ENCODE measurements at places on chromosomes 16 and 17.

- no peak for DNase-seq
Measured at GRCh38 chr16:48583075-48584065, 26.6 kb downstream of the N4BP1 start.

DNA sequence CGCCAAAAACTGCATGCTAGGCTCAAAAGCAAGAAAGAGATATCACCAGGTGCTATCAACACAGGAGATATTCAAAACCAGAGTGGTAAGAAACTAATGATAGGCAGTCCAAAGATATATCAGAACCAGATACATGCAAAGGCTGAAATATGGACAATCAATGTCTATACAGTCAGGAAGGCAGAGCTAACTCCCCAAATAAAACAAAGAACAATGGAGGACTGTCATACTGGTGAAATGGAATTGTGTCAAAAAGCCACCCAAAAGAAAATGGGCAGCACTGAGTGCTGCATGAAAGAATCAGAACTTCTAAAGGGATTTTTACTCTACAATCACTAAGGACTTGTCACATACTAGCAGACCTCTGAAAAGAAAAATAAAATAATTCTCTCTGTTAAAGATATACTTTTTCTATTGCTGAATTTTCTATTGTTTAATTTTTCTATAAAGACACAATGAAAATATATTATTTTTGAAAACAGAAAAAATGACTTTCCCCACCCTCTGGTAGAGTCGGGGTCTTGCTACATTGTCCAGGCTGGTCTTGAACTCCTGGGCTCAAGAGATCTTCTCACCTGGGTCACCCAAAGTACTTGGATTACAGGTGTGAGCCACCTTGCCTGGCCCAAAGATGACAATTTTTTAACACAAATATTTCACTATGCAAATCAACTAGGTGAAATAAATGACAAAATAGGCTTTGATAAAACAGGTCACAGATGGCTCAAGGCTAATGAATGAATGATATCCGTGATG is 98.2 kb downstream of the USP32 start:
- no peak for DNase-seq

DNA sequence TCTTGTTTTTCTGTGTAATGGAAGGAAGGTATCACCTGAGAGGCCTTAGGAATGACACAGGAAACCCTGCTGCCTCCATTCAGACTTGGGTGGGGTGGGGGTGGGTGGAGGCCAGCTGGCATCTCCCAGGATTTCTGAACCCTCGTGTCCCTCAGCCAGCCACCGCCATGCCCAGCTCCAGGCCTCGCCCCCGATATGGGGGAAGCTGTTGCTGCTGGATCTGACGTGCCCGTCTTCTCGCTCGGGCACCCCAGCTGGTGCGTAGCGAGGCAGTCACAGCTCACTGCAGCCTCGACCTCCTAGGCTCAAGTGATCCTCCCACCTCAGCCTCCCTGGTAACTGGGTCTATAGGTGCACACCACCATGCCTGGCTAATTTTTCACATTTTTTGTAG is 220.0 kb upstream of the CHMP6 start:
- no peak for DNase-seq

DNA sequence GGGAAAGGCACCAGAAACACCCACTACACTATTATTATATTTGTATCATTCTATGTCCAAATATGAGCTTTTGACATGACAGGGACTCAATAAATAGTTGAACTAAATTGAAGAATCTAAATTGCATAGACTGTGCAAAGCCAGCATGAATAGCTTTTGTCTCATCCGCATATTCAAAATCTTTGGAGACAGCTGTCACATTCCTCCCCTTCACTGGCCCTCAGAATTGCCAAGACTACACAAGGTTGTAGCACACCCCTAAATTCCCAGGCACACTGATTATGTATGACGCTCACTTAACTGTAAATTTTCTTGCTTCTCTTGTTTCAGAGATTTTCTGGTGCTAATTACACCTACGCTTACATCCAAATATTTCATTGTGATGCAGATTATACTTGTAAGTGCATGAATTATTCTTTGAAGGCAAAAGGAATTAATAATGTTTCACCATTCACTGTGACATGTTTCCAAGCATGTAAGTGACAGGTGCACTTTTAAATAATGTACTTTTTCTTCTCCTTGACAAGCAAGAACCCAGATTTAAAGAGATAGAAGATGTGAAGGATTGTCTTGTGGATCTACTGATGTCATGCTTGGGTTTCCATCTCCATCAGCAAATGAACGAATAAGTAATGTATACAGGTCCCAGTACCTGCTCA is 47.5 kb downstream of the CA10 start:
- DNase-seq = no peak

GRCh38 chr17:60297760-60298401 is 94.1 kb downstream of the USP32 start:
- no peak for DNase-seq

DNA sequence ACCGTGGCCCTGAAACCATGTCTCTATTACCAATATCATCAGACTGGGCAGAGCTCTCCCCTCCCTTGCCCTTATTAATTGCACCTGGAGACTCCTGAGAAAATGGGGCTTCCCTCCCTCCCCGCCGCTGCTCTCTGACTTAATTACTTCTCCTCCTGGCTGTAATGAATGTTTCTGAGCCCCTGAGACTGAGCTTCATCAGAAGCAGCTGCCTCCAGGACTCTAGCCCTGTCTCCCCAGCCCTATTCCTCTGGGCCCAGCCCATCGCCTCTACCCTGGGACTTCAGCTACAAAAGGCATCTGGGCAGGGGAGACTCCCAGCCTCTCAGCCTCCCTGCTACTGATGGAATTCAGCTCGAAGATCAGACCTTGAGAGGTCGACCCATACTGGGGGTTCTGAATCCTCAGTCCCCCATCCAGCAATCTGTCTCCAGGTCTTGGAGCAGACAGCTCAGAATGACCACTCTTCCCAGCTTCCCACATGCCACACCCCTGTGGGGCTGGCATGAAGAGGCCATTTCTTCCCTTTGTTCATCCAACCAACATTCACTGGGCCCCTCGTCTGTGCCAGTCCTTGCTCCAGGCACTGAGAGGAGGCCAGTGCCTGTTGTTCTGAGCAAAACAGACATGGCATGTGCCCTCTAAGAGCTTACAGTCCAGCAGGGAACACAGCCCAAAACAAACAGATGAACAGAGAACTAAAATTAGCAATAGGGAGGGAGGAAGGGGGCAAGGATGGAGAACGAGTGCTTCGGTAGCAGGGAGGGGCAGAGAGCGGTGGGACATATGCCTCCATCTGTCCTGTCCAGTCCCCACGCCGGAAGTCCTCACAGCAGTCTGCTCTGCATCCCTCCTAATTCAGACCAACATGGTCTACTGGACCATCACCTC is 17.0 kb upstream of the NAGS start:
- no peak for DNase-seq

- DNase-seq = no peak
Measured at GRCh38 chr16:51175081-51175480, 24.0 kb upstream of the SALL1 start.

DNA sequence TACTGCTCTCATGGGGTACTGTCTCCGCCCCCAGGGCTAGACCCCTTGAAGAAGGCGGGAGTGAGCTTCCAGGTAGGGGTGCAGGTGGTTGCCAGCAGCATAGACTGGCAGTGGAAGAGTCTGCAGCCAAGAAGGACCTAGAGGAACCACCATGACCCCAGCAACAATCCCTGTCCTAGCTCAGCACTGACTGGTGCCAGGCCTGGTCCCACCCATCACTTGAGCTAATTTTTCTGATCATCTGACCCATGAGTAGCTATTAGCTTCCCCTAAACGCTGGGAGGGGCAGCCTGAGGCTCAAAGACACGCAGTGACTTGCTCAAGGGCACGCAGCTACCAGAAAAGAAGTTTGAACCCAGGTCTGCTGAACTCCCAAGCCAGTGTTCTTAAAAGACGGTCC is 945 bp downstream of the PRM3 start:
- DNase-seq = no peak

DNA sequence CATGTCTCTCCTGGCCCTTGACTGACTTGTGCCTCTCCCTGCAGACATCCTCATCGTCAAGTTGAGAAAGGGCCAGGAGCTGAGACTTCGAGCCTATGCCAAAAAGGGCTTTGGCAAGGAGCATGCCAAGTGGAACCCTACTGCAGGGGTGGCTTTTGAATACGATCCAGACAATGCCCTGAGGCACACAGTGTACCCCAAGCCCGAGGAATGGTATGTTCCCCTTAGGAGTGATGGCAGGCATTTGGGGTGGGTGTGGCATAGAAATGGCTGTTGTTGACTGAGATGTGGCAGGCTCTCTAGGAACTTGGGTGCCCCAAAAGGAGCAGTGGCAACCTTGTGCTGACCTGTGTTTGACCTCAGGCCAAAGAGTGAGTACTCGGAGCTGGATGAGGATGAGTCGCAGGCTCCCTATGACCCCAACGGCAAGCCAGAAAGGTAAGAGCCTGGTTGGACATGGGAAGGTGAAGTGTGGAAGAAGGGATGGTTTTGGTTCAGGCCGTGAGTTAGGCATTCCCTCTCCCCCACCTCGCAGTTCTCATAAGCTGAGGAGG is 7.5 kb downstream of the POLR2C start:
- peak; percentile 57 for DNase-seq

- DNase-seq = no peak
Measured at GRCh38 chr16:81560979-81561657, 116.5 kb downstream of the CMIP start.

DNA sequence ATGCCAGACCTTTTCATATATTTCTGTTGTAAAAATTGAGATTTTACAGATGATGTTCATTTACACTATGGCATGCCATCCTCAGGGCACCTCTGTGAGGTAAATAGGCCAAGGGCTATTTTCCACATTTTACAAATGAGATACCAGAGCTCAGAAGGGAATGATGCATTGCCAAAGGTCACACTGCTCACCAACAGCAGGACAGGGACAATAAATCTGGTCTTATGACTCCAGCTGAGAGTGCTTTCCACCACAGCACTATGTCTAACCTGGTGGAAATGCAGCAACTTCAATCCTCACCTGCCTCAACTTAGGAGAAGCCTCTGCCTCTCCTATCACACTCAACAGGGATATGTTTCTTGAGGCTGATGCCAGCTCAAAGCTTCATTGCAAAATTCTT is 40.6 kb downstream of the GRIN2A start:
- DNase-seq = no peak

DNA sequence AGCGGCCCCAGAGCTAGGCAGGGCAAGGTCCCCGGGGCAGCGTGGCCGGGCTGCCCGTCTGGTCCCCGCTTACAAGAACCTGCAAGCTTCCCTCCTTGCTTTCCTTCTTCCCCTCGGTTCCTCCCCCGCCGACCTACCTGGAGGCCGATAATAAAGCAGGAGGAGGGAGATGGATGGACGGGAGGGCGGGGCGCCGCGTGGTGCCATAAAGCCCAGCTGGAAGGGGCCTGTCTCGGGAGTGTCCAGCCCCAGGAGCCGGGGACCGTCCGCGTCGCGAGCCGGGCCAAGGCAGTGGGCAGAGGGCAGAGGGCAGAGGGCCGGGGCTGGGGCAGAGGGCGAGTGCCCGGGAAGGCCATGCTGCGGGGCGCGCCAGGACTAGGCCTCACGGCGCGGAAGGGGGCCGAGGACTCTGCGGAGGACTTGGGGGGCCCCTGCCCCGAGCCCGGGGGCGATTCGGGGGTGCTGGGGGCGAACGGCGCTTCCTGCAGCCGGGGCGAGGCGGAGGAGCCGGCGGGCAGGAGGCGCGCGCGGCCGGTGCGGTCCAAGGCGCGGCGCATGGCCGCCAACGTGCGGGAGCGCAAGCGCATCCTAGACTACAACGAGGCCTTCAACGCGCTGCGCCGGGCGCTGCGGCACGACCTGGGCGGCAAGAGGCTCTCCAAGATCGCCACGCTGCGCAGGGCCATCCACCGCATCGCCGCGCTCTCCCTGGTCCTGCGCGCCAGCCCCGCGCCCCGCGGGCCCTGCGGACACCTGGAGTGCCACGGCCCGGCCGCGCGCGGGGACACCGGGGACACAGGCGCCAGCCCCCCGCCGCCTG is at the start of gene BHLHA9:
Gene BHLHA9 (plus strand): TSS at position 235 of the 820 bp plus-strand sequence. CDS start 120 bp downstream, at position 355.
- DNase-seq = no peak

DNA sequence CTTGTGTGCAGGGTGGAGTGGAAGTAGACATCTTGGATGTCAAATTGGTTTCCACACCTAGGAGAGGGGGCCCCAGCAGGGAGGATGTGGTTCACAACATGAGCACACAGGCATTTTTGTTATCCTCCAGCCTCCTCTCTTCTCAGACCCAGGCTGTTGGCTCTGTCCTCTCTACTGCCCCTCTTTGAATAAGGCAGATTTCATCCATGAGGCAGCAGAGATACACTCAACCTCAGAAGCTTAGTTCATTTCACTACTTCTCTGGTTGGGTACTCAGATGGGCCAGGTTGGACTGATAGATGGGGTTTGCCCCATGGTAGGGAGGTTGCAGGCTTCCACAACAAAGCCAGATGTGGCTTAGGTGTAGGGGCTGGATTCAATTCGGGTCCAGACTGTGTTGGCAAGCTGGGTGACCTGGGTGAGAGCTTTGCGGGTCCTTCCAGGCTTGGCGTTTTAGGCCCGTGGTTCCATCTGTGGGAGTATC is 22.2 kb upstream of the NFATC3 start:
- no peak for DNase-seq

- no peak for DNase-seq
Measured at GRCh38 chr16:66382171-66382965, 15.9 kb downstream of the CDH5 start.

- DNase-seq = no peak
Measured at GRCh38 chr17:37025238-37025637, 76.5 kb downstream of the AATF start.

DNA sequence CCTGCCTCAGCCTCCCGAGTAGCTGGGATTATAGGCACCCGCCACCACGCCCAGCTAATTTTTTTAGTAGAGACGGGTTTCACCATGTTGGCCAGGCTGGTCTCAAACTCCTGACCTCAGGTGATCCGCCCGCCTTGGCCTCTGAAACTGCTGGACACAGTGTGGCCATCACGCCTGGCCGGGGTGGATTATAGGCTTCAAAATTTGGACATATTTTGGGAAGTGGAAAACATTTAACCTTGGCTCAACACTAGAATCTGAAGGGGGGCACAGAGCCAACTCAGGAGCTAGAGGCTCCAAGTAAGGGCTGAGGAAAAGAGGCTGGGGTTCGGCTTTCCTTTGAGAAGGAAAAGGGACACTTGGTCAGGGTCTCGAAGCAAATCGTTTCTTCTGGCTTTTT is 2.2 kb upstream of the CDK5R1 start:
- no peak for DNase-seq

DNA sequence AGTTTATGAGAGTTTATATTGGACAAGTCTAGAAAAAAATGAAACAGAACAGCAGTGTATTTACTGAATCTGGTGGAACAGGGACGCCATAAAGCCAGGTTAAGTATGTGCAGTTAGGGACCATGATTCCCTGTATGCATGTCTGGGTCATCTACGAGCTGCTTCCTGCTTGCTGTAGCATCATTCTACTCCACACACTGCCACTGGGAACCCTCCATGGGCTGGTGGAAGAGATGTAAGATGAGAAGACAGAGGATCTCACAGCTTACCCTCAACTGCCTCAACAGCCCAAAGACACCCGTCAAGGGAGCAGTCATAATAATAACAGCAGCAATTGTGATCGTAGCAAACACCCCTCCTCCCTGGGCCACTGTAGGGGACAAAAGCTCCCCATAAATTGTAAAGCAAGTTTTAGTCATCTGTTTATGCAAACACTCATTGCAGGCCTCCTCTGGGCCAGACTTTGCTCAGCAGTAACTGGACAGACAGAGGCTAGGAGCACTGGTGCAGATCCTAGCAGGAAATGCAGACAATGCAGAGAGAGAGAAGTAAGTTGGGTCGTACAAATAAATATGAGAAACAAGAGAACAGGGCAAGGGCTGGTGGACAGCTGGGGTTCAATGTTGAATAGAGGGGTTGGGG is 188.0 kb downstream of the SOX9 start:
- DNase-seq = no peak
